Fibroblast of pulmonary artery (primary cell): ENCODE measurements at places on chromosomes 4 and X.
A peak's percentile ranks its signal among the peaks of the same experiment; 100 is the strongest.

- no peak for DNase-seq
Observed at GRCh38 chr4:183180096-183180495, 81.0 kb downstream of the WWC2 start.

DNA sequence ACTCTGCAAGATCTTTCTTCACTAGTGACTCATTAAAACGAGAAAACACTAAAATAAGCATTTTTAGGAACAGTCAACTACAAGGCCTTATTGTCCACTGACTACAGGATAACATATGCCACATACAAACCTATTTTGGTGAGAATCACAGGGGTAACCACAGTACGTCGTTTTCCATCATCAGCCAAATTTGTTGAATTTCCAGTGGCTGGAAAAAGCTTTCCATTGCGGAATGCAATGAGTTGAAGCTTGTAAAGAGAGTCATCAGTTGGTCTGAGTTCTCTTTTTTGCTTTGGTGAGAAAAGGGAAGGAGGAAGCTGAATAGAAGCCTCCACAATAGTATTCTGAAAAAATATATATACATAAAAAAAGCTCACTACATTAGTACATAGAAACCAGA, 102.4 kb downstream of the ADGRA3 start:
- no peak for DNase-seq

DNA sequence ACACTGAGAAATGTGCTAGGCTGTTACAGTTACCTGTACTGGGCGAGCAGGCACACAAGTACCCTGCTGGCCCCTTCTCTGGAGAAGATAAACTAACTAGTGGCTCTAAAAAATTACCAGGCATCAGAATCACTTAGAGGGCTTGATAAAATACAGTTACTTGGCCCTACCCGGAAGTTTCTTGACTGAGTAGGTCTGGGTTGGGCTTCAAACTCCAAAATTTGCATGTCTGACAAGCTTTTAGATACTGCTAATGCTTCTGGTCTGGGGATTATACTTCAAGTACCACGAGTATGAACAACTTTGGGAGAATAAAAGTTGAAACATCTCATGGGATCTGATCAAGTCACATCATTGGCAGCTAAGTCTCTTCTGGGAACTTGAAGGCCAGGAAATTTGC, 30.8 kb downstream of the CEP135 start:
- no peak for DNase-seq

GRCh38 chrX:103549916-103550315, 30.6 kb upstream of the RAB40A start:
- DNase-seq = peak; percentile 41

- DNase-seq = no peak
Observed at GRCh38 chr4:76582074-76582816, 147.2 kb downstream of the SHROOM3 start.
